Osteoblast (primary cell): ENCODE measurements at places on chromosomes 1 and 21. TPM values are rescaled to one million over a fixed set of nuclear protein-coding genes. Genes with fewer than 3 reads are reported as not detected.

Gene BGLAP
- 1.5 and 2.2 TPM in 2 replicates for total RNA-seq

Gene S100A7
- not detected in 2 replicates for total RNA-seq

Gene CA6
- not detected in 2 replicates for total RNA-seq

Gene ADSS2
- 52.8 and 56.6 TPM in 2 replicates for total RNA-seq

Gene OR2G6
- total RNA-seq: not detected in 2 replicates

Gene PDIK1L
- 6.5 TPM in 2 replicates for total RNA-seq

Gene WDR64
- total RNA-seq: not detected in 2 replicates

DNA sequence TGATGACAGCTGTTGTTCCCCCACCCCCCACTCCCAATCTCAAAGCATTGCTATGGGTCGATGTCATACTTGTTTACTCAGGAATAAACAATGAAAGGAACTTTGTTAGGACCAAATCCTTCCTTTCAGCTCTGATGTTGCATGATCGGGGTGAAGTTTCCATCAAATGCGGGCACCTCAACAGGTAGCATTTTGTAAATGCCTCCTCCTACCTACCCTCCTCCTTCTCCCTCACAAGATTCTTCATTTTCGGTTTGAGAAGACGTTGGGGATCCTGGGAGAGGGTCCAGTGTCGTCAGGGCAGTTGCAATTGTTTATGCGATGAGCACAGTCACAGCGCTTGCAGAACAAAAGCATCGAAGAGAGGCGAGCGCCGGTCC is 758 bp upstream of the HUNK start:
- DNase-seq: peak; percentile 71

DNA sequence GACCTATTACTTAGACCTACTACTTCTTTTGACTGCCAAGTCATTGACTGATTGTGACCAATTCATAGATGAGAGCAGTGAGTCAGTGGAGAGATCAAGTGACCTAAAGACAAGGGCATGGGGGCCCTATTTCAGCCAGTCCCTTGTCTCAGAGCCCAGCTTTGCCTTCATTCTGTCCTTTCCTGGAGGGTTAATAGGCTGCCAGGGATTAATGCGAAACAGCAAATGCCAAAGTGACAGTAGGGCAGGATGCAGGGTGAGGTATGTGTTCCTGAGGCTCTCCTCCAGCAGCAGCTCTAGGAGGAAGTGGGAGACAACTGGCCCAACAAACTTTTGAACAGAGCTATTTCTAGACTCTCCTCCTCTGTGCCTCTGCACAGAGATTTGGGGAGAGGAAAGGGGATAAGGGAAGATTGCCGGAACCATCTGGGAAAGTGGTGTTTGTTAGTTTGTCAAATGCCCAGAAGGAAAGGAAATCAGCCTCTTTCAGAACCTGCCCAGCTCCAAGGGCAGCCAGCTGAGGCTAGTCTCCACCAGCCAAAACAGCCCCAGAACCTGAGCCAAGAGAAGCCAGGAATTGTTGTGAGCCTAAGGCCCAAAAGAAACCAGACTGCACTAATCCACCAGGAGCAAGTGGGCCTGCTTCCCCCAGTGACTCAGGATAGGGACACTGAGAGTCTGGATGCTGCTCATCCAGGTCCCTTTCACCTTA is 4.9 kb upstream of the S100A3 start:
- DNase-seq: no peak

- no peak for DNase-seq
Measured at GRCh38 chr1:94056996-94057395, 64.0 kb downstream of the ABCA4 start.

DNA sequence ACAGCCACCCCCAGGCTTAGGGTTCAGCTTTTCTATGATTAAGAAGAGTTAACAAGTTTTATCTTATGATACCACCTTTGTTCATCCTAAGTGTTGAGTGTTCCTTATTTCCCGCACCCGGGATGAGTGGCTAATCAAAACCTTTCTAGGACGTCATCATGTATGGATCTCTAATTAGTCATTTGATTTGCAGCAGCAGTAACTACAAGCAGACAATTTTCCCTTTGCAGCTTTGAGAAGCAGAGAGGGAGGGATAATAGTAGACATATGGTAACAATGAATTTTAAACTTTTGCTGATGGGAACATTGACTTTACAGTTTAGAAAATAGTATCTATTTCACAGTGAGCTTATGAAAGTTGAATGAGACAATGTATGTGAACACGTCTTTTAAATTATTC is 30.8 kb upstream of the SLC35F3 start:
- no peak for DNase-seq

DNA sequence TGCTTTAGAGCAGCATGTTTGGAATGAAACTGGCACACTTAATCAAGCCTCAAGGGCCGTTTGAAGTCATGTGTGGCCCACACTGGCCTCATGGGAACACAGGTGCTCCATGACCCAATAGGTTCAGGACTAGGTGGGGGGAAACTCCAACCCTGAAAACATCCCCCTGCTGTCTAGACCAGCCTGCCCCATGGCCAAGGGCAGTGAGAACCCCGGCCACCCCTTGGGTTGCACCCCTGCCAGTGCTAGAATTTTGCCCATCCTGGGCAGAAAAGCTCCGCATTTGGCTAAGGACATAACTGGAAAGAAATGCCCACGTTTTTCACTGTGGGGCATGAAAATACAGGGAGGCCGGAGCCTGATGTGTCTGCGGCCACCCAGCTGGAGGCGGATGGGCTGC is 6.1 kb upstream of the PTGER3 start:
- peak; percentile 43 for DNase-seq

DNA sequence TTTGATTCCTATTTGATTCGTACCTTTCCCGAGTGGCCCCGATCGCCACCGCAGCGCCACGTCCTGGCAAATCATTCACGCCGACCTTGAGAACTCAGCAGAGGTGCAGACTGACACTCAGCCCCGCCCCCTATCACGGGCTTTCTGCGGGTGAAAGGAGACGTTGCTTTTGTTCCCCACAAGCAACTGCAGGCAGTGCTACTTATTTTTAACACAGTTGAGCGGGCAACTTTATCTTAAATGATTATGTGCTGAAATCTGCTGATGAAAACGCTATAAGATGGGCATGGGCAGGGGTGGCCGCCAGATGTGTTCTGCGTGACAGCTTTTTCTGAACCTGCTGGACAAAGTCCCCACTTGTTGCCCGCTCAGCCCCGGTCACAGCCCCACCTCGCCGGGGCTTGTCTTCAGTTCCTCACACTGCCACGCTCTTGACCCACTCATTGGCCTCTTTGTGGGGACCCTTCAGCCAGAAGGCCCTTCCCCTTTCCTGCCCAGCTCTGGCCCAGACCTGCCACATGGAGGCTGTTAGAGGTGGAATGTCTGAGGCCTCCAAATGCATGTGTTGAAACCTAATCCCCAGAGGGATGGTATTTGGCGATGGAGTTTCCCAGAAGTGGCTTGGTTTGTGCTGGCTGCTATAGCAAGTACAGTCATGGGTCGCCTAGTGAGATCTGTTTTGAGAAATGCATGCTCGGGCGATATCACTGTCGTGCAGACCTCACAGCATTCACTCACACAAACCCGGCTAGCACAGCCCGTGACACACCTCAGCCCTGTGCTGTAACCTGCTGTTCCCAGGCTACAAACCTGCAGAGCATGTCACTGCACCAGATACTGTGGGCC is 15.7 kb upstream of the PDXK start:
- DNase-seq: peak; percentile 79

DNA sequence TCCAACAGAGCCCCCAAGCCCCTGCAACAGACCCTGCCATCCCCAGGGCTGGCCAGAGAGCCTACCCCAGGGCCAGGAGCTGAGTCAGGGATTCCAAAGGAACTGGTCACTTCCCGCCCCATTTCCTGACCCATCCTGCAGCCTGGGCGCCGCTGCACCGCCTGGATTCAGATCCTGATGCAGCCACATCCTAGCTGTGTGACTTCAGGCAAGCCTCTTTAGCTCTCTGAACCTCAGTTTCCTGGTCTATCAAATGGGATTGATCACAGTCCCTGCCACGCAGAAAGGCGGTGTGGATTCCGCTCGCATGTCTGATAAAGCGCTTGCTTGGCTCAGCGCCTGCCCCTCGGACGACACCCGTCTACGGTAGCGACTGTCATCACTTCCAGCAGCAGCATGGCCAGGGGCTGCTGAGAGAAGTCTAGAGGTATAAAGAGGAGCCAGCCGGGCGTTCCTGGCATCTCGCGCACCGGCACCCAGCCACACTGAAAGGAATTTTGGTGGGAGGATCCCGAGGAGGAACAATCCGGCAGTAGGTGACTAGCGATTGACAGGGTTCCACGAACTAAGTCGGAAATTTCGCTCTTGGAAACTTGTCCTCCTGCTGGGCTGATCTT is 10.1 kb downstream of the EPHA2 start:
- peak; percentile 99 for DNase-seq

DNA sequence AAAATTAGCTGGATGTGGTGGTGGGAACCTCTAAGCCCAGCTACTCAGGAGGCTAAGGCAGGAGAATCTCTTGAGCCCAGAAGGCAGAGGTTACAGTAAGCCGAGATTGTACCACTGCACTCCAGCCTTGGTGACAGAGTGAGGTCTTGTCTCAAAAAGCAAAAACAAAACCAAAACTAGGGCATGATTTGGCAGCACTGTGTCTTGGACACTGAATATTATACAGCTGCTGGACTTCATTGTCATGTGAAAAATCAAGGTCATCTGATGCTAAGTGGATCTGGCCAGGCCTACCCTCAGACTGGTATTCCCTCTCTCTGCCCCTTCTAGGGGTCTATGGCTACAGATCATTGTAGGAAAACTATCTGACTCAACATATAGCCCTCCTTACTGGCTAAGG is 55.2 kb upstream of the MRPS6 start:
- DNase-seq: no peak

DNA sequence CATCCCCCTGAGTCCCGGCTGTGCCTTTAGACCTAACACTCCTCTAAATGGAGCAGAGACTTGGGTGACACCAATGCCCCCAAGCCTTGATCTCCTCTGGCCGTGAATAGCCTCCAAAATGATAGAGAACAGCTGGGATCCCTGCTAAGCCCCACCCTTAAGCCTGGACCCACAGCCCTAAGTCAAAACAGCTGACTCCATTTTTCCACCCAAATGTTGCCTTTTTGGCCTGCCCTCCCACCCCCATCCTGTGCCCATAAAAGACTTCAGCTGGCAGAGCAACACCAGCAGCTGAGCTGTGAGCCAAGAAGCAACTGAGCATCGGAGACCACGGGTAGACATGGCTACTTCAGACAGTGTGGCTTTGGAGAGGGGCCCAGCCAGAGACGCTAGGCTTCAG is 420.8 kb downstream of the NPHP4 start:
- DNase-seq: no peak

DNA sequence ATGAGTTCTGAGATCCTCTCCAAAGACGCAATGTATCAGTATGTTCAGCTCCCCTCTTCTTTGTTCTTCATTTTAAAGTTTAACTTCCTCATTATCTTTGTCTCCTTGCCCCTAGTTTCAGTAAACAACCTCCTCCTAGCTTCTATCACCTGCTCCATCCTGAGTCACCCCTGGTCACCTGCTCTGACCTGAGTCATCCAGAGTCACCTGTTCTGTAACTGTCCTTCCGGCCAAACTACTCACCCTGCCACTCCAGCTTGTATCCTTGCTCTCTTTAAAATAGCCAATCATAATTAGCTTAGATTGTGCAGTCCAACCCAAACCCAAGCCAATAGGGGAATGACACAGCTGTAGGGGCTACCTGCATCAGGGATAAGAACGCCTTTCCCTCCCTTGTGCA is 332.0 kb downstream of the OLFM3 start:
- DNase-seq: no peak

GRCh38 chr1:59176471-59176870 is 120.4 kb upstream of the FGGY start:
- DNase-seq: no peak

DNA sequence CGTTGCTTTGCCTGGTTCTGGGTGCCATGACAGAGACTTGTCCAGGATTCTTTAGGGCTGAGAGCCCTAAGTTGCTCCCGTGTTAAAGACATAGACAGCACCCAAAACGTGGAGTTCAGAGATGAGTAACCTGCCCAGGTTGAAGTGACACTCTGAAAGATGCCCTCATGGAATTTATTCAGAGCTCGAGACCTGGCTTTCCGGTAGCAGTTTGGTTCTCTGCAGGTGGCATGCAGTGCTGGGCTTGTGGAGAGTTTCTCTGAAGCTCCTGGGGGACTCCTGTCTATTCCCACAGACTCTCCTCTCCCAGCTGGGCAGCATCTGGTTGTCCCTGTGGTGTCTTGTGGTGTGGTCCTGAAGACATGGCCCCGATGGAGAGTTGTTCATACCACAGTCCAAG is 241.0 kb downstream of the RHOU start:
- DNase-seq: no peak

DNA sequence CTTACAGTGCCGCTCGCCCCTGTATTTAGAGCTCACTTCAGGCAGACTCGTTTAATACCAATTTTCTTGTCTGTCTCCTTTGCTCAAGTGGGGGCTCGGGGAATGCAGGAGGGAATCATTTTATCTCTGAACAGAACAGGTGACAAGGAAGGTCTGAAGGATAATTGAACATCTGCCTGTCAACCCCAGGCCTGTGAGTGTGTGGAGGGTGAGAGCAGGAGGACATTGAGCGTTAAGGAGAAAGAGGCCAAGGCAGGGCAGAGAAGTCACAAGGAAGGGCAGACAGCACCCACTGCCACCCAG is 9.7 kb upstream of the PEF1 start:
- DNase-seq: peak; percentile 19

- DNase-seq: no peak
Measured at GRCh38 chr1:236522937-236523703, 662 bp upstream of the LGALS8 start.

- no peak for DNase-seq
Measured at GRCh38 chr1:5757187-5757805, 234.9 kb downstream of the NPHP4 start.

DNA sequence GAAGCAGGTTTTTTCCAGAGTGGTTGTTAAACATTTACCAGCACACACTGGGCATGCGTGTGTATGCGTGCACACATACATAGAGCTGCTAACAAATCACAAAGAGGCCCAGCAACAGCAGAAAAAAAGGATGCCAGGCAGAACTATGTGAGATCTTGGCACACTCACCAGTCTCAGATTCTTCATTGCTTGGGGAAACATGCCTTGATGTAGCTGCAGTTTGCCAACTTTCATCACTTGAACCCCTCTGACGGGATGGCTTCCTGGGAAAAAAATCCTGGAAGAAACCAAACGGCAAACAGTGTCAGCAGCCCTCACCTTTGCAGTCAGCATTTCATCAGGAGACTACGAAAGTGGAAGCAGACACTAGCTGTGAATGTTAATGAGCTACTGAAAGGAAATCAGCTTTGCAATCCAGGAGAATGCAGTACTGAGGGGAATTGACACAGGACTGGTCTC is 609.1 kb downstream of the KIF26B start:
- DNase-seq: no peak

- DNase-seq: no peak
Measured at GRCh38 chr21:18104802-18105201, 139.8 kb upstream of the CHODL start.

- no peak for DNase-seq
Measured at GRCh38 chr1:151893176-151893924, 16.0 kb downstream of the THEM4 start.

DNA sequence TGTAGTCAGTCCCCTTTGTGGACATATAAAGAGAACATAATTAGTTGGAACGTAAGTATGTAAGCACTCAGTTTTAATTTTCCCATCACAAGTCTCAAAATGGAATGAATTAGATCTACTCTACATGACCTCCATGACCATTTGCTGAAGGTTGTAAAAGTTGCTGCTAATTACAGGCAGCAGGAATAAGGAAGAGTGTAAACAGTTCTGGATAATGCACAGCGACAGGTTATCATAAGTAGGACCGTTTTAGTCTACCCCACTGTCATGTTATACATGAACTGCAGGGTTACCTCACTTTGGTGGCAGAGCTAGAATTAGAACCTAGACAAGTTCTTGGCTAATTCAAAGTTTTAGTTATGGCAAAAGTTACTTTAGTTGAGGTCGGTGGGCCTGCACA is 21.7 kb downstream of the YTHDF2 start:
- DNase-seq: no peak

GRCh38 chr1:50634251-50634650 is 211.0 kb upstream of the DMRTA2 start:
- no peak for DNase-seq
